ENCODE measurements at places on chromosomes 4 and X. TPM values are rescaled to one million over a fixed set of nuclear protein-coding genes. Genes with fewer than 3 reads are reported as not detected.

GRCh38 chr4:142933207-142933606 lies 87.1 kb upstream of the INPP4B start:
- DNase-seq = no peak

DNA sequence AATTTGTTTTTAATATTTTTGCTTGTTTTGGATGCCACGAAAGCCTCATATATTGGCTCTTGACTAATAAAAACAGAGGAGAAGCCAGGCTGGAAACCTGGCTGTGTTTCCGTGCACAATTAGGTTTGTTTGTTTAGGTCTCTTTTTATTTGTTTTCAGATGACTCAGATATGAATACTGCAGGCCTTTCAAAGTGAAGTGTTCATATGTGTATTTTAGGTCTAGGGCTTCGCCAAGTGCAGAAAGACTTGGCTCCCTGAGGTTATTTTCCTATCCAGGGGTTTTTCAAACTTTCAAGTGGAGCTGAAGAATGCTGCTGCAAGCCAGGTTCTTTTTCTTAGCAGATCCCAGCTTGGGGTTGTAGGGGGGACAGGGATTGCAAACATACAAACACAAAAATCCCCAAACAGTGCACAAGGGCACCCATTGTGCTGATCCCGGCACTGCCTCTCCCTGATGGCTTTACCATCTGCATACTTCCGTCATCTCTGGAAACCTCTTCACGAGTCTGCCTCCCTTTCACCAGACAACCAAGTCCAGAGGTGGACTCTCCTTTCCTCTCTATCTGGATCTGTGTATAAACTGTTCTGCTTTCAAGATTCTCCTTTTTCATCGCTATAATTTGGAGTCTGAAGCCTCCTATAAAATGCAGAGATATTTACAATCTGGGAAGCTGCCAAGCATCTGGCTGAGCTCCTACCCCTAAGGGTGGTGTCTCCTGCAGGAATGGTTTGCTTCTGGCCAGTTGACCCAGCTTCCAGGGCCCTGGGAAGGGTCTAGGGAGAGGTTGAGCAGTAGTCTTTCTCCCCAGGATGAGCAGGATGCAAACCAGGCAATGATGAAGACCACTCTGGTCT lies 108.6 kb downstream of the SMIM20 start:
- no peak for DNase-seq

DNA sequence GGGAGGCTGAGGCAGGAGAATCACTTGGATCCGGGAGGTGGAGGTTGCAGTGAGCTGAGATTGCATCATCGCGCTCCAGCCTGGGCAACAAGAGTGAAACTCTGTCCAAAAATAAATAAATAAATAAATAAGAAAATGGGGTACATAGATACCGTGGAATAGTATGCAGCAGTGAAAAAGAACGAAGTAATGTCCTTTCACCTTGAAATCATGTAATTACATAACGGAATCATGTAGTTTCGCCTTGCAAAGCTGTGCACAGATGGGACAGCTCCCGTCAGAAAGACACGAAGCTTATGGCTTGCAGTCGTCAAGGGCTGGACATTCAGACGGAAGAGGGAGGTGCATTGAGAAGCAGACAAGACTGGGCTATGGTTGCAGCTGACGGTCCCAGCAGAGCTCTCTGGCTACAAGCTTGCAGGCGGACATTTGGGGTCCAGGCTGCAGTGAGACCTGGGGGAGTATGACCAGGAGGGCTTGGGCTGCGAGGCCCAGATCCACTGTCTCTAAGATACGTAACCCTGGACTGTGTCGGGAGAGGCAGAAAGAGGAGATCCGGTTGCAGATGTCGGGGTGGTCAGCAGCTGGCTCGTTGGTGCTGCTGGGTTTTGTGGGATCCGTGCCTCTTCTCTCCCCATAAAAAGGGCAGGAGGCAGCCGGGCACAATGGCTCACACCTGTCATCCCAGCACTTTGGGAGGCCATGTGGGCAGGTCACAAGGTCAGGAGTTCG lies 6.2 kb upstream of the P2RY8 start:
- DNase-seq = peak; percentile 15

DNA sequence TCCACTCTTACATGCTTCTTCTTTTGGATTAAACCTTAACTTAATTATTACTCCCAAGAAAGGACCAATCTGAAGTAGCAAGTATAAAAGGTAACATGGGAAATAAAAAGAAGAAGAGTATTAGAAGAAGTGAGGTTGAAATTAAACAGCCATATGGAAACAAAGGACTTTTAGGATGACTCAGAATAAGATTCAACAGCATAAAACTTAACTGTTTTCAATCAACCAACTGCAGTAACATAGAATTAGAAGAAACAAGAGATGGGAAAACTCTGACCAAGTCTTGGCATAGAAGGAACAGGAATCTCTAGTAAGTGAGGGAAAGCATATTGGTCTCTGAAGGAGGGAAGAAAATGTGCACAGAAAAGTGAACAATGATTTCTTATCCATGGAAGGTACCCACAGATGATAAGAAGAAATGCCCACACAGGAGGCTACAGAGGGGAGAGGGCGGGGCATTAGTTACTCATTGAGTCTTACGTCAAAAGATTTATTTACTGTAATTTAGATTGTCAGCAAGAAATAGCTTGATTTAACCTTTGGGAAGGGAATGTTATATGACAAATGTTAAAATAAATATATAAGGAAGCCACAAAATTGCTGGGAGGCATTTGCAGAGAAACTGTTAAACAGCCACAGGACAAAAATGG lies 177.3 kb downstream of the BANK1 start:
- DNase-seq = no peak

GRCh38 chrX:68018248-68019203 lies 414.8 kb downstream of the OPHN1 start:
- DNase-seq = no peak

- no peak for DNase-seq
These were observed 143.1 kb upstream of the BCOR start for GRCh38 chrX:40240844-40241243.

DNA sequence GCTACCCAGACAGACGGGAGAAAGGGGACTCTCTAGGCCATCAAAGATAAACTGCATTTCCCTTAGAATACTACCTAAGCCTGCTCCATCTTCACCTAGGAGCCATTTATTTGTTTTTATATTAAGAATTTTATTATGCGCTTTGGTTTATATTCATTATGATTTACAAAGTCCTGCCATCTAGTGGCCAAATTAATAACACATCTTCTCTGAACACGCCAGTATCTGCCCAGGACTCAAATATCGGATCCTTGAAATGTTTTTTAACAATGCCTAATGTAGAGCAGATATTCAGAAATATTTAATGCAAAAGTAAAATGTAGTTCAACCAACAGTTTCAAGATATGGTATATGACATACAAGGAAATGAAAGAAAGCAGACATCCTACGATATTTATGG lies 20.8 kb upstream of the PRPS2 start:
- no peak for DNase-seq

- DNase-seq = no peak
These were observed 1.4 kb upstream of the UGT2B4 start for GRCh38 chr4:69497076-69497475.

DNA sequence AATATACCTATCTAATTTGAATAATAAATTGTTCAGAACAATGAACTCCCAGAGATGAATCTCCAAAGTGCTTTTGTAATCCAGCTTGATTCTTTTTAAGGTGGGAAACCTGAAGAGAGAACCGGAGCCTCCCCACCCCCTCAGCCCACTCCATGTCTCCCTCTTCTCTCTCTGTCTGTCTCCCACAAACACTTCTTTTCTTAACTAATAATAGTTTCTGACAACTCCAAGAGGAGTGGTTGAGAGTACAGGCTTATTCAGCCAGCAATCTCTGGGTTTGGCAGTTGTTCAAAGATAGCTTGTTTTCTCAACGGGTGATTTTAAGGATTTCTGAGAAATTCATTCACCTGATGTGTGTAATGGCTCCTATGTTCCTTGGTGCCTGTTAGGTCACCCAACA lies 23.4 kb downstream of the PPP4R3C start:
- no peak for DNase-seq

- DNase-seq = no peak
These were observed 213 bp downstream of the NFKB1 start for GRCh38 chr4:102501447-102501696.

GRCh38 chr4:89069481-89069880 lies 12.5 kb upstream of the FAM13A start:
- no peak for DNase-seq

- no peak for DNase-seq
These were observed 1.9 kb downstream of the EFNB1 start for GRCh38 chrX:68830419-68831404.

DNA sequence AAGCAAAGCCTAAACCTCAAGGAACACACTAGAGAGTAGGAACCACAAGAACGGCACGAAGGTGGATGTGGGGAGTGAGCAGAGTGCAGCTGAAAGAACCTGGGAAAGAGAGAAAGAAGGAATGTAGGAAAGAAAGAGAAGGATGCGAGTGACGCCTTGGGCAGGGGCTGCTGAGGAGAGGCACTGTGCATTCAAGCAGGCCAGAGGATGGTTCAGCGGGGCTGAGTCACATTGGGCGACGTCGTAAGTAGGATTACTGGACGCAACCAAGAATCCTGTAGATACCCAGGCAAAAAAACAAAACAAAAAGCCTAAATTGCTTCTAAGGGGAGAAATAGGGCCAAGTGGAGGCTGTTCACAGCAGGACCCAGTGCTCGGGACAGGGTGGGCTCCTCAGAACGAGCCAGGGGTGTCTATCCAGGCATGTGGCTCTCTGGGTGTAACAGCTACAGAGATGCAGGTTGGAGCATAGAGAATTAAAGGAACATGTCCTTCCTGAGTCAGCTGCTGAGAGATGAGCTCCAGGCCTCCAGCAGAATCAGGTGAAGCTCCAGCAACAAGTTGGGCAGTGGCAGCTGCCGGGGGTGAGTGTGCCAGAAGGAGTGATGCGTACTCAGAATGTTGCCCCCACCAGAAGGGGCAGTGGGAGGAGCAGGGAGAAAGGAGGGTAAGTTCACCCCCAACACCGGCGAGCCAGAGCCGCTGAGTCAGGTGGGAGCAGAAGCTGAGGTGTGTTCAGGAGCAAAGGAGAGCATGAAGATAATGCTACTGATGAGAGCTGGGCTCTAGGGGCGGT lies 38.6 kb downstream of the NELFA start:
- DNase-seq = no peak

DNA sequence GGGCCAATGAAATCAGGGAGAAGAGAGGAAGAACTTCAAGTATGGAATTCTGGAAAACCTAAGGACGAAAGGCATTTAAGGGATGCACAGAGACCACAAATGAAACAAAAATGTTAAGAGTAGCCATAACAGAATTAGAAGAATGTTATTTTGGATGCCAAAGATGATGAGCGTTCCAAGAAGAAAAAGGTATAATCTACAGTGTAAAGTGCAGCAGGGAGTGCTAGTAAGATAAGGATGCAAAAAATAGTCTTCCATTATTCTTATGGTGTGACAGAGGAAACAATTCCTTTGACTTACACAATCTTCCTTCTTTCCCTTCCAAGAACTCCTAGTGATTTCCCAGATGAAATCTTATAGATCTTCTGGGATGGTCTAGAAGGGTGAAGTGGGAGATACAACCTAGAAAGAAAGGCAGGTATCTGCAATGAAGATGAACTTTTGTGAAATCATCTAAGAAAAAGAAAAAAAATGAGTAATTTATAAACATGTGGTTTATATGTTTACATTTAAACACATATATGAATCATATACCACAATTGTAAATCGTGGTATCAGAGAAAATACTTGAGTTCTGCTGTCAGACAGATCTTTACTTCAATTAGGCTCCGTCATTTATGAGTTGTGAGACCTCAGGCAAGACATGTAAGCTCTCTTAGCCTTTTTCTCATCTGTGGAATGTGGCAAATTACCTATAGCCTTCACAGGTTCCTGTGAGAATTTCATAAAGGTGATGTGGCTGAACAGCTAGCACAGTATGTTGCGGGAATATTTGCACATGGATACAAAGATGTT lies 8.1 kb downstream of the MORF4L2 start:
- no peak for DNase-seq

DNA sequence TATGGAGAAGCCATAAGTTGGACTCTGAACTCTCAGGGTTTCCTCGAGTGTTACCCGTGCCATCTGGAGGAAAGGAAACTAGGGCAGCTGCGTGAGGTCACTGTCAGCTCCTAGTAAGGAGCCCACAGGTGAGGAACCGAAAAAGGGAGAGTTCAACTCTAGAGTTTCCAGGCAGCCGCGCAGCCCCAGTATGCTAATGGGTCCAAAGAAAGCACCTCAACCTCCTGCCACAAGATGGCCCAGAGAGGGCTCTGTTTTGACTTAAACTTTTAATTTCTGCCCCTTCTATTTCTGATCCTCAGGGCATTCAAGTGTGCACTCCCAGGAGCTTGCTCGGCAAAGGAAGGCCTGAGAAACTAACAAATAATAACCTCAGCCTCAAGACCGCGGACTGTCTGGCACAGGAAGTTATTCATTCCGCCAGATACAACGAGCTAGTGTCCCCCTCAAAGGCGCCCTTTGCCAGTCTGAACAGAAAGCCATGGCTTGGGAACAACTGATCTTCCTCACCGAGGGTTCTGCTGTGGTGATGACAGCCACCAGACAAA lies 13.9 kb downstream of the SCARB2 start:
- no peak for DNase-seq

DNA sequence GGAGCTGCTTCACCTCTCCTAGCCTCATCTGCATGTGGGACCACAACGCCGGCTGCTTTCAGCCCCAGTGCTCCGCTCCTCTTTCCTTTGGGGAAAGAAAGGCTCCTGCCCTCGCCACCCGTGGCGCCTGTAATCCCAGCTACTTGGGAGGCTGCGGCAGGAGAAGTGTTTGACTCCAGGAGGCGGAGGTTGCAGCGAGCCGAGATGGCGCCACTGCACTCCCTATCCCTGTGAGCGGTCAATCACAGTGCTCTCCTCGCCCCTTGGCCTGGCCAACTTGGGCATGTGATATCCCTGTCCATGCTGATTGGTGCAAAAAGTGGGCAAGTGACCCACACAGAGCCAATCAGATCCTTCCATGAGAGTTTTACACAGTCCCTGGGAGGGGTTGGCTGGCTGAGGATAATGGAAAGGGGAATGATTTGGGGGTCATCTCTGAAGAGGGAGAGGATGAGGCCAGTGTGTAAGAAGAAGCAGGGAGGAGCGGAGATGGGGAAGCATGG lies 56.2 kb downstream of the WFS1 start:
- no peak for DNase-seq

Gene ADAMTS3
- total RNA-seq = not detected

Gene XPNPEP2
- 0.67 TPM for total RNA-seq

Gene PRSS12
- not detected for total RNA-seq

Gene BCORL1
- total RNA-seq = 15.4 TPM

Gene REELD1
- 0.55 TPM for total RNA-seq

Gene CD40LG
- 2.5 TPM for total RNA-seq

Gene KLHL13
- total RNA-seq = 0.48 TPM

Gene CT45A5
- total RNA-seq = not detected

Gene TMSB15A
- 0.62 TPM for total RNA-seq
